ENCODE measurements at places on chromosomes 13 and 19. TPM values are rescaled to one million over a fixed set of nuclear protein-coding genes. Genes with fewer than 3 reads are reported as not detected.

GRCh38 chr13:99327126-99327525 is 19.9 kb upstream of the GPR183 start:
- DNase-seq = no peak

- peak; percentile 46 for DNase-seq
Measured at GRCh38 chr19:14502334-14503092, 6.6 kb upstream of the GIPC1 start.

DNA sequence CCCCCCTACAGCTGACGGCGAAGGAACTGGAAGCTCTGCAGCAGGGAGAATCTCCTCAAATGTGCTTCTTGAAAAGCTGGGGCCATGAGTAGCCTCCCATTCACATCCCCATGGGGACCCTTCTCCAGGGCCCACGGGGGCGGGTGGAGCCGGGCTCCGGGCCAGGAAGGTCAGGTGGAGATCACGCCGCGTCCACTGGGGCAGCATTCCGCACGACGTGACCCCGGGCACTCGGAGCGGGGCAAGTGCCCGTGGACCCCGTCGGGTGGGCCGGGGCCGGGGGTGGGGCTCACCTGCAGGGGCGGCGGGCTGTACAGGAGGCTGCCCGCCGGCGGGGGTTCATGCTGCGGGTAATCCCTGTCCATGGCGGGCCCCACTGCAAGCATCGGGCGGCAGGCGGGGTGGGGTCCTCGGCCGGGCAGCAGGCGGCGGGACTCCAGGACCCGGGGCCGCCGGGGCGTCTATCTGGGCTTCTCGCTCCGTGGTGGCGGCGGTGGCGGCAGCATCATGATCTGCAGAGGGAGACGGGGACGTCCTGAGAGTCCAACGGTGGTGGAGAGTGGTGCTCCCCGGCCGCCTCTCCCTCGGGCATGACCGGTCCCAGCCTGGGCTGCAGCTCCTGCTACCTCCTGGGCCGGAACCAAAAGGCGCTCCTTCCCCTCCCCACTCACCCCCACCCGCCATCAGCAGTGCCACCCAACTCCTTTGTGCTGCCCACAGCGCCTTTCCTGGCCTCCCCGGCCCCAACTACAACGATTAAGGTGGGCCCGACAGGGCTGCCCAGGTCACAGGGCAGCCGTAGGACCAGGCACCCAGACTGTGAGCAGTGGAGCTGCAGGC is 20.0 kb downstream of the SBNO2 start:
- no peak for DNase-seq

GRCh38 chr19:45403781-45404556 is 900 bp downstream of the PPP1R13L start:
- DNase-seq = peak; percentile 41

DNA sequence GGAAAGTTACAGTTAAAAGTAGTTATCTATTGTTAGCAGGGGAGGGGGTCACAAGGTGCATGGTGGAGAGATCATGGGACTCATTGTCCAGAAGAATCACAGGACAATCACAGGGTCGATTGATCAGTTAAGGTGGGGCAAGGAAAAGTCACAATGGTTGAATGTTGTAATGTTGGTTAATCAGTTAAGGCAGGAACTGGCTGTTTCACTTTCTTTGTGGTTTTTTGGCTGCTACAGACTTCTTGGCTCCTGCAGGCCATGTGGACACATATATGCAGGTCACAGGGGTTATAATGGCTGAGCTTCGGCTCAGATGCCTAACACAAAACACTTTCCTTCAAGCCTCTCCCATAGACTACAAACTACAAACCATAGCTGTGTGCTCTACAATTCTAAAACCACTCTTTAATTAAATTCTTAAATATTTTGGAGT is 6.9 kb upstream of the ZNF431 start:
- no peak for DNase-seq

DNA sequence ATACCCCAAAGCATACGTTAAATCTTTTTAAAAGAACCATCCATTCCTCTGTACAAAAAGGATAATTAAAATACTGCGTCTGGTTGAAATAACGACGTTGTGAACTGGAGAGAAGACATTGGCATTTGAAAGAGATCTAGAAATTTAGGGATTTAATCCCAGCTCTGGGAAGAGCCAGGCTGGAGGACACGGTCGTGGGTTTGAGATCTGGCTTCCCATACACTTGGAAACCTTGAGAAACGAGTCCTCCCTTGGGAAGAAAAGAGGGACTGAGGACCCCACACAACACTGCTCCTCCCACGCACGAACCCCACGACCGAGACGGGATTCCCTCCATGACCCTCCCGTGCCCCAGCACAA is 625 bp downstream of the ZNF709 start:
- DNase-seq = no peak

- no peak for DNase-seq
Measured at GRCh38 chr13:51244637-51245405, 22.6 kb downstream of the FAM124A start.

GRCh38 chr13:112226320-112227002 is 149.7 kb upstream of the SPACA7 start:
- no peak for DNase-seq

GRCh38 chr19:12847159-12848139 is 9.1 kb downstream of the MAST1 start:
- DNase-seq = peak; percentile 87

DNA sequence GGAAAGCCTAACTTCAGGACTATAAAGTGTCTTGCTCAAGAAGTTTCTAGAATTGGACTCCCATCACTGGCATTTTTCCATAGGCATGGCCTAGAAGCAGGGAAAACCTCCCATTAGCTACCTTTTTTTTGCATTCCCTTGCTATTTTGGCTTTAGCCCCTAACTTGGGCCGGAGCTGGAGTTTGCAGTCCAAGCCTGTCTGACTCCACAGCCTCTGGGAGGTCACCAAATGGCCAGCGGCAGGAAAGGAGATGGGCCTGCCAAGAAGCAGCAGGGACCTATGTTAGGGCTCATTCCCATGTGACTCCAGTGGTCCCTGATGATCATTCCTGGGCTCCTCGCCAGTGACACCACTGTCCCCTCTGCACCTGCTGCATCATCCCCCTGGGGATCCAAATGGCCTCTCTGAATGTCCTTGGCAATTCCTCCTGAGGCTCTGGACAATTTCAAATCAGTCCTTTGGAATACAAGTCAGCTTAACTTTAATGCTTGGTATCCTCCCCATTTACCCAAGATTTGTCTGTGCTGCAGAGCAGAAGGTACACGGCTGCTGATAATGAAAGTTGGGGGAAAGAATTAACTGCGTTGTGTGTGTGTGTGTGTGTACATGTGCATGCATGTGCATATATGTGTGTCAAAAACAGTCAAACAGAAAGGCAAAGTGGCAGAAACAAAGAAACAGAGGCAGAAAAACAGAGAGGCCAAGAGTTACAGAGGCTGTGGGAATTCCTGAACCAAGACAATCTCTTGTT is 69.8 kb upstream of the SERP2 start:
- DNase-seq = no peak

- peak; percentile 80 for DNase-seq
Measured at GRCh38 chr13:46962281-46962941, 65.6 kb upstream of the HTR2A start.

DNA sequence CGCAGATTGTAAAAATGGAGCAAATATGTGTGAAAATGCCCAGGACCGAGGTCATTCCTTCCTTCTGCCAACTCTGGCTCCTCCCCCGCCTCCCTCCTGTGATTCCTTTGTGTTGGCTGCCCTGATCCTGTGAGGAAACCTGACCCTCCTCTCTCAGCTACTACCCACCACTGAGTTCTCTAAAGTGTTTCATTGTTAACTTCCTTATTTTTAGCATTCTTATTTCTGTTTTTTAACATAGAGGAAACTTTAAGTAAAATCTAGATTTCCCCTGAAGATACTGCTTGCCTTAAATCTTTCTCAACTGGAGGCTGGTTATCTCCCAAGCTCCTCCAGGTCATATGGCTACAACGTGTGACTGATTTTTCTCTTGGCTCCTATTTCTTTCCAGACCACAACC is 21.7 kb upstream of the FBXL3 start:
- no peak for DNase-seq

DNA sequence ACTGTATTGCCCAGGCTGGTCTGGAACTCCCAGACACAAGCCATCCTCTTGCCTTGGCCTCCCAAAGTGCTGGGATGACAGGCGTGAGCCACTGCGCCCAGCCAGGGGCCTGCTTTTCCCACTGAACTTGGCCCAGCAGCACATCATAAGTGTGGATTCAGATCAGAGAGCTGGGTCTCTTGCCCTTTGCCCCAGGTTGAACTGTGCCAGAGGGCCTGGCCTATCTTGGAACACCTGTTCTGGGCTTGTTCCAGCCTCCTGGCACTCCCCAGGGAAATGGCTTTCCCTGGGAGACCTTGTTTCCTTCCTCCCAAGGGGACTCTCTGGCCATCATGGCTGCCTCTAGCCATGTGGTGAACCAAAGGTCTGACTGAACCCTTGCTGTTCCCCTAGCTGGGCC is 3.4 kb downstream of the CC2D1A start:
- DNase-seq = no peak

DNA sequence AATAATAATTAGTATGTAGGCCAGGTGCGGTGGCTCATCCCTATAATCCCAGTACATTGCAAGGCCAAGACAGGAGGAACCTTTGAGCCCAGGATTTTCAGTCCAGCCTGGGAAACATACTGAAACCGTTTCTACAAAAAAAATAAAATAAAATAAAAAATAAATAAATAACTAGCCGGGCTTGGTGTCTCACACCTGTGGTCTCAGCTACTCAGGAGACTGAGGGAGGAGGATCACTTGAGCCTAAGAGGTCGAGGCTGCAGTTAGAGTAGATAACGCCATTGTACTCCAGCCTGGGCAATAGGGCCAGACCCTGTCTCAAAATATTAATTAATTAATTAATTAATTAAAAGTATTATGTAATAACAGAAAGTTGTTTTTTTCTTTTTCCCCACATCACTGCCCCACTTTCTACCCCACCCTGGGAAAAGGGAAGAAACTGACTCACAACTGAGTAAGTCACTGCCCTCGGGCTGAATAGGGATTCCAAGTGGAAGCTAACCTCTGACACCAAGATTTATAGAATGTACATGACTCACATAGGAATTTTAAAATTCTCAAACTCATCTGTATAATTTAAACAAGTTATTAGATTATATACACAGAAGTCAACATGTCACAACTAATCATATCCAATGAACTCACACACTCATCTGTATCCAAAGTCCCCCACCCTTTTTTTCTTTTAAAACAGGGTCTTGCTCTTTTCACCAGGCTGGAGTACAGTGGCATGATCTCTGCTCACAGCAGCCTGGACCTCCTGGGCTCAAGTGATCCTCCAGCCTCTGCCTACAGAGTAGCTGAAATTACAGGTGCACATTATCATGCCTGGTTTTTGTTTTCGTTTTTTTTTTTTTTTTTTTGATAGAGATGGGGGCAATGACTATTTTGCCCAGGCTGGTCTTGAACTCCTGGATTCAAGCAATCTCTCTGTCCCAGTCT is 12.5 kb downstream of the ZNF611 start:
- DNase-seq = peak; percentile 95

The QPCTL gene
- 13.2 TPM for total RNA-seq

The GZMM gene
- total RNA-seq = not detected

The SIGLEC10 gene
- not detected for total RNA-seq

The C13orf46 gene
- total RNA-seq = 6.6 TPM

The LINGO3 gene
- not detected for total RNA-seq

The CYP2A6 gene
- not detected for total RNA-seq

The KLK2 gene
- not detected for total RNA-seq

The GARIN5A gene
- not detected for total RNA-seq

The ZNF534 gene
- total RNA-seq = 0.25 TPM

The LAIR1 gene
- total RNA-seq = not detected

The LRG1 gene
- not detected for total RNA-seq

The DNAAF3 gene
- 0.25 TPM for total RNA-seq

The ATP8A2 gene
- not detected for total RNA-seq

The ZNF682 gene
- 3.0 TPM for total RNA-seq
